ENCODE measurements at places on chromosomes 13 and 19. TPM values are rescaled to one million over a fixed set of nuclear protein-coding genes. Genes with fewer than 3 reads are reported as not detected.
A peak's percentile ranks its signal among the peaks of the same experiment; 100 is the strongest.

Gene ZNF296
- polyA plus RNA-seq, result 0.57 TPM

Gene C5AR2
- 0.35 TPM for polyA plus RNA-seq

Gene TEKTIP1
- 5.0 TPM for polyA plus RNA-seq

Gene ZNF471
- polyA plus RNA-seq, result 13.1 TPM

Gene PGLYRP1
- polyA plus RNA-seq, result 0.67 TPM

Gene LRRC63
- 0.11 TPM for polyA plus RNA-seq

Gene ZNF681
- polyA plus RNA-seq, result 7.9 TPM

Gene NKPD1
- 0.11 TPM for polyA plus RNA-seq

Gene TSSK6
- 0.92 TPM for polyA plus RNA-seq

Gene NPHS1
- polyA plus RNA-seq, result 124 TPM

Gene SMIM44
- not detected for polyA plus RNA-seq

Gene METTL21C
- polyA plus RNA-seq, result 0.33 TPM

Gene B3GNT3
- 11.3 TPM for polyA plus RNA-seq

Gene THSD1
- 7.8 TPM for polyA plus RNA-seq

Gene LSM7
- 74.8 TPM for polyA plus RNA-seq

Gene PEG3
- 47.6 TPM for polyA plus RNA-seq

- no peak for DNase-seq
Observed at GRCh38 chr13:24063281-24063877, 97.1 kb upstream of the SPATA13 start.

DNA sequence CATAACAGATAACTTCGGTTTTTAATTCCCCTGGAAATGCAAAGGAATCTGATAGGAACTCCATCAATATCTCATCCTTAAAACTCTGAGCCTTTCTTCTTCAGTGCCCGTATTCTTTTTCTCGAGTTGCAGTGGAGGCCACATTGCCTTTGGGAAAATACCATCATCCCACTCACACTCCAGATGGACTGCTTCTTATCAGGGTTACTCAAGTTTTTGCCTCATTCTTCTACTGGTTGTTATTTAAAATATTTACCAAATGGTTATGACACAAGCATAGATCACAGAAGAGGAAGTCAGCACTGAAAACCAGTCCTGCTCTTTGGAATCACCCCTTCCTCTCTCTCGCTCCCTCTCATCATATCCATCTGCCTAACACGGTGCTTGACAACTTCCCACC, 1020.5 kb upstream of the SLC10A2 start:
- no peak for DNase-seq

DNA sequence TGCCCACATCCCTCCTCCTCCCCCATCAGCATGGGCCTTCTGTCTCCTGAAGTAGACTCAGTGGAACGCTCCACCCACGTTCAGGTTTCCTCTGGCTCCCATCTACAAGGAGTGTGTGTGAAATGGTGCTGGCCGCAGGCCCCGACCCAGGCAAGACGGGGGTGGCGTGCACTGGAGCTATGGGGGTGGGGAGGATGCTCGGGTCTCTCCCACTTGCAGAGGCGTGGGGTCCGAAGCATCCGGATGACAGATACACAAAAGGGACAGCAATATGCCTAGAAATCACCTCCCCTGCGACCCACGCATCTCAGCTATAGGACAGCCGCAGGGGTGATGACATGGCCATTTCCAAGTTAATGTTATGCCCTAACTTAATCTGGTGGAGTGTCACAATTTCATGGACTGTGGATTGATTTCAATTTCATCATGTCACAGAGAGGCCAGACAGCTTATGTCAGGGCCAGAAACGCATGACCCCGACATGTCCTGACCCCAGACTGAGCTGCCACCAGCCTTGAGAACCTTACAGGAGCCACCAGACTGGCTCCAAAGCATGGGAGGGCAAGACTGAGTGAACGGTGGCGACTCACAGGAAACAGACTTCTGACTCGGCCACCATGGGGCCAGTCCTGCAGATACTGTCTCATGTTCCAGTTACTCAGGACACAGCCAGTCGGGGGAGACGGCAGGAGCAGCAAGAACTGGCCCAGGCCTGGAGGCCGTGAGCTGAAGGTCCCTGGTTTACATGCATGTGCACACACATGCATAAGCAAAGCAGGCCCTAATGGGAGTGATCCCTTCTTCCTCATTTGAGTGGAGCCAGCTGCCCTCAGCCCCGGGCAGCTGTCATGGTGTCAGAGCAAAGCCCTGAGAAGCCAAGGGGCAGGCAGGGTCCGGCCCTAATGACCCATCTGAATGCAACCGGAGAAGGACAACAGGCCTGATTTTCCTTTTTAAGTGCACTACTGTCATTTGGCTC, 82.2 kb downstream of the SLC7A1 start:
- DNase-seq, result no peak

DNA sequence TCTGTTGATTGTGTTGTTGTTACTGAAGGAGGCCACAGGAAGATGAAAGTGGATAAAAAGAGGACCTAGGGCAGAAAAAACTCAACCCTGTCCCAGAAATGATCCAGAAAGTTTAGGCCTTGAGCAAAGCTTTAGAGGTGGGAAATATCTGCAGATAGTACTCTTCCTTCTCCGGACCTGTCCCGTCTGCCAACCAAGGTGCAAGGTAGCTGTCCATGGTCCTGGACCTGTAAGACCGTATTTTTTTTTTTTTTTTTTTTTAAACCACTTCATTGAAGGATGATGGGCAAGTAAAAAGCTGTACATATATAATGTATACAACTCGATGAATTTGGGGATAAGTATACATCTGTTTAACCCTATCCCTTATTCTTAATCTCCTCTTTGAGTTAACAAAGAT, 225.9 kb downstream of the OLFM4 start:
- DNase-seq, result peak; percentile 34

- no peak for DNase-seq
Observed at GRCh38 chr19:33110137-33110910, 21.6 kb upstream of the WDR88 start.

DNA sequence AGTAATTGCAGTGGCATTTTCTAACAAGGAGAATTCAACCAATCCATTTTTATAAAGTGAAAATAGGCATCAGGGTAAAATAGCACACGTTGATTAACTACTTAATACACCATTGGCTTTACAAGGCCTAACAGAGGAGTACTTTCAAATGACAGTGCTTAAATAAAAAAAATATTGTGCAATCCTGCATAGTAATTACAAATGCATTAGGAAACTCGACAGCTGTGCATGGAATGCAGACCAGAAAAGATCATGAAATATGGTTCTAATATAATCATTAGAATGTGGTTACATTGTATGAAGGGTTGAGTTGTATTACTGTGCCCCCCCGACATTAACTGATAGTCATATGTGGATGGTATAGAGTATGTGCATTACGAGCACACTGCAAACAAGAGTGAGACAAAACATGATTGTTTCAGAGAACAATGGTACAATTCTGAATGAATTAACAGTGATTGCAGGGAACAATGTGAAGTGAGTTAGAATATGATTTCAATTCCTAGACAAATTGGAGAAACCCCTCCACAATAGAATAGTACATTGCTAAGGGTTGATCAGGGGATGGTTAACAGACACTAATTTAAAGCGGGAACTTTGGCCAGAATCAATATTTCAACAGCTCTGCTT, 270.6 kb downstream of the GPC5 start:
- no peak for DNase-seq

DNA sequence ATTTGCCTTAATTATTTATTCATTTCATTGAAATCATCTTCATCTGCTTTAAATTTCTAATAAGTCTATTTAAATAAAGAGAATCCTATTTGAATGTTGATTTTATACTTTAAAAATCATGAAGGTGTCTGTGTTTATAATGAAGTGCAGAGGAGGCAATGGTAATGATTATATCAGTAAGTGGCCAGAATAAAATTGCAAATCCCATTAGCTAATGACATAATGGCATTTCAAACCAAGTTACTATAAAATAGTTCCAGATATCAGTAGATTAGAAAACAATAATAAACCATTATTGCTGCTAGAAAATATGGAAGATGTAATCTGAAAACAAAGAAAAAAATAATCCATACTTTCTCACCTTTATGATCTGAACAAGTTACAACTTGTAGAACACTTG, 647.8 kb upstream of the KLHL1 start:
- no peak for DNase-seq

- no peak for DNase-seq
Observed at GRCh38 chr13:98576200-98576945, 534 bp downstream of the STK24 start.

DNA sequence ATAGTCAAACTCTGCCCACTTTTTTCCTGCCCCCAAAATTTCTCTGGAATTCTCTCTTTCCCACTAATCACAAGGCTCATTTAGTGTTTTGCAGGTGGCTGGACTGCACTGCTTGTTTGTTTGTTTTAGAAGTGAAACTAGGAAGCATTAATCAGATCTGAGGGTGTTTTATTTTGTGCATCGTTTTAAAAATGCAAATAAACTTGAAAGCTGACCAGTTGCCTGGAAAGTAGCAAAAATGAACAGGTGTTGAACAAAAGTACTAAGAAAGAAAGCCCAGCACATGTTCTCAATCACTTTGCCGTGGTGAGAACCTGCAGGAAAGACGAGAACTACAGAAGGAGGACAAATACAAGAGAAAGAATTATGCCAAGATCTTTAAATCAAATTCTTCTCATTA, 365.5 kb downstream of the PCDH9 start:
- DNase-seq, result no peak

GRCh38 chr13:84418041-84418440, 535.8 kb upstream of the SLITRK1 start:
- DNase-seq, result no peak

DNA sequence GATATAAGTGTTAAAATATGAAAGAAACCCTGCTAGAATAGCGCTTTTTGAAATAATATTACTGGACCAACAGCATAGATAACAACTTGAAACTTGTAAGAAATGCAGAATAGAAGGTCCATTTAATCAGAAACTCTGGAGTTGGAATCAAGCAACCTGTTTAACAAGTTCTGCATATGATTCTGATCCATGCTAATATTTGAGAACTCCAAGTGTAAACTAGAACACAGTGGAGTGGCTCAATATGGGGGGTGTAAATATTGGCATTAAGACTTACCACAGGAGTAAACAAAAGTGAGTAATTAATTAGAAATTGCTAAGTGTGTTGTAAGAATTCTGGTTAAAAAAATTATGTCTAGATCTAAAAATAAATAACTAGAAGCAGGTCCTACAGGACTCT, 151.2 kb downstream of the SLITRK1 start:
- no peak for DNase-seq

- no peak for DNase-seq
Observed at GRCh38 chr19:49327878-49328544, 3.0 kb upstream of the SLC6A16 start.

- DNase-seq, result peak; percentile 89
Observed at GRCh38 chr13:30616927-30617314, 799 bp upstream of the USPL1 start.

GRCh38 chr13:100510208-100510957, 78.2 kb downstream of the GGACT start:
- DNase-seq, result no peak

- DNase-seq, result no peak
Observed at GRCh38 chr19:35052599-35053190, 11.2 kb downstream of the HPN start.
